GM12865 (cell line): ENCODE measurements at places on chromosomes 11 and 22.

- DNase-seq, result no peak
Measured at GRCh38 chr11:11810764-11811726, 30.7 kb upstream of the USP47 start.

- DNase-seq, result no peak
Measured at GRCh38 chr22:31086703-31087330, 5.7 kb downstream of the SMTN start.

GRCh38 chr11:114058026-114058706, 1.3 kb upstream of the ZBTB16 start:
- no peak for DNase-seq

DNA sequence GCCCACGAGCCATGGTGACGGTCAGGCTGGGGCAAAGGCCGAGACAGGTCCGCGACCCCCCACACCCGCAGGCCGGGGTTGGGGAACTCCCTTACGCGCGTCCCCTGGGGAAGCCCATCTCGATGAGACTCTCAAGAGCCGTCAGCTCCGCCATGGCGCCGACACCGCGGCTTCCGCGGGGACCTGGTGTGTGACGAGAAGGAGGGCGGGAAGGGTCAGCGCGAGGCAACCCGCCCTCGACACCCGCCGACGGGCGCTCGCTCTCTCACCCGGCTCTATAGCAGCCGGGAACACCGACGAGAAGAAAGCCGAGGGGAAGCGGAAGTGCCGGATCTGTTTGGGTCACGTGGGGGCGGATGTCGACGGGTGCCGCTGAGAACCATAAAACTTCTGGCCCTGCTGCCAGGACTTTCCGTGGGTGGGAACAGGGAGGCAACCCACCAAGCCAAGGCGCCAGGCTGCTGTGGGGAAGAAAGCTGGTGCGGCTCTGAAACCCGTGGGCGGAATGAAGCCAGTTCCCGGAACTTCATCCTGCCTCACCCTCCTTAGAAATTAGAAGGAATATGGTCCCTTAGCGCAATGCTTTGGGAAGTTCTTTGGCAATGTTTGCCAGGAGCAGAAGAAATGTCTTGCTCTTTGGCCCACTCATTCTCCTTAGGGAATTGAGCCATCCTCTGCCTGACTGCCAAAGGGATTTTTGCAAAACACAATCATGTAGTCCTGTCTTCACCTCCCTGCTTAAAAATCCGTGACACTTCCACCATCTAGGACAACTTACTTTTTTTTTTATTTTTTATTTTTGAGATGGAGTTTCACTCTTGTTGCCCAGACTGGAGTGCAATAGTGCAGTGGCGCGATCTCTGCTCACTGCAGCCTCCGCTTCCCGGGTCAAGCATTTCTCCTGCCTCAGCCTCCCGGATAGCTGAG, at the start of gene UBXN1:
TSS of gene UBXN1 (minus strand) at position 304 of the 927 bp plus-strand sequence. CDS start at position 154, 150 bp downstream.
- DNase-seq, result peak; percentile 89

DNA sequence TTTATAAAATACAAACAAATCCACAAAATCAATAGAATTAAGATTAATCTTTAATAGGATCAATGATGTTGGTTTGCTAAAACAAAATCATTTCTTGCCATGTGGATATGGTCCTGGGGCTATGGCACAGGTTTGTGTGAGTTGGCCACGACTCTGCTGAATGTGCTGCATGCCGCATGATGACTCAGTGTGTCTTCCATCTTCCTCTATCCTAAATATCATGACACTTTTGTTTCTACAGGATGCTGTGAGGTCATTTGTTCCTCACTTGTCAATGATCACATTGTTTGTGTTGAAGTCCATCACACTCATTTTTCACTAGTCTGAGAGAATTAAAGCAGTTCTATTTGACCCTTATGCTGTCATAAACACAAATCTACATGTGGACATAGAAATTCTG, 167.2 kb upstream of the ZBED5 start:
- DNase-seq, result no peak

GRCh38 chr22:41902932-41903421, 11.9 kb downstream of the SHISA8 start:
- no peak for DNase-seq

DNA sequence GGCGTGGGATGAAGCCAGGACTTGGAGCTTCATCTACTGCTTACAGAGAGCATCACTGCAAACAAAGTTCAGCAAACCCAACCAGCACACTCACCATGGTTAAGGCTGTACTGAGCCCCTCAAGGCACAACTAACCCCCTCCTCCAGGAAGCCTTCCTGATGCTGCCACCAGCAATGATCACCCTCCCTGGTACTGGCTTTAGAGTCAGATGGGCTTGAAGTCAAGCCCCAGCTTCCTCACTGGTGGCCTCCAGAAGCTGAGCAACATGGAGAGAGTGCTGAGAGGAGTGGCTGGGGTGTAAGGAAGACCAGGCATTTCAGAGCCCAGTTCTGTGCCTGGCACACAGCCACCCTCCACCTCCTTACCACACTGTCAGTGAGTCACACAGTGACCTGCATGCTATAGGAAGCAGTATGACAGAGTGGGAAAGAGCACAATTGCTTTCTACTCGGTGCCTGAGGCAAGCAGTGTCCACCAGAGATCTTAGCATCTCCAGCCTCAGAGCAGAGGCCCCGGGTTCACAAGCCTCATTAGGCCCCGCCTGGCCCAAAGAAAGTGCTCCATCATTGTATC, 24.7 kb upstream of the BAIAP2L2 start:
- no peak for DNase-seq

- peak; percentile 52 for DNase-seq
Measured at GRCh38 chr11:121291896-121292494, 576 bp upstream of the SC5D start.

- peak; percentile 65 for DNase-seq
Measured at GRCh38 chr11:12599408-12600143, 74.6 kb upstream of the TEAD1 start.

- peak; percentile 18 for DNase-seq
Measured at GRCh38 chr11:120869097-120869496, 154.8 kb upstream of the TBCEL start.

- no peak for DNase-seq
Measured at GRCh38 chr22:45124176-45124847, 39.4 kb upstream of the NUP50 start.

DNA sequence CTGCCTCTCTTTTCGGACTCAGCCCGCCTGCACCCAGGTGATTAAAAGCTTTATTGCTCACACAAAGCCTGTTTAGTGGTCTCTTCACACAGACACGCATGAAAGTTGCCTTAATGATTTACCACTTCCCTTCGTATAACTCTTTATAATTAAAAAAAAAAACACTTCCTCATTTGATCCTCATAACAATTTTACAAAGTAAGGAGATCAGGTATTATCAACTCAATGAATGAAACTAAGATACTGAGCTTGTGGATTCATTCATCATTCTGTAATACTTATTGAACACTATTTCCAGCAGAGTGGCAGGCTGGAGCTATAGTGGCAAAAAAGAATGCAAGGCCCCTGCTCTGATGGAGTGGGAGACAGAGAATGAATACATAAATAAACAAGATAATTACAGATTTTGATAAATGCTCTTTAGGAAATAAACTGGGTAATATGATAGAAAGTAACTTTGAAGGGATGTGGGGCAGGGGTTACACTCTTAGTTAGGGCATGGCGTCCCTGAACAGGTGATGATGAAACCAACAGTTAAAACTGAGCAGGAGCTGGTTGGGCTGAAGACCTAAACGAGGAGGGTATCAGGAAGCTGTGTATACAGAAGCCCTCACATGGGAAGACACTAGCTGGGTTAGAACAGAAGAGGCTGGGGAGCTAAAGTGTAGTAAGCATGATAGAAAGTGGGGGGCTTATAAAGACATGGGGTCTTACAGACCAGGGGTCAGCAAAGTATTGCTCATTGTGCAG, 5.4 kb upstream of the CRTAM start:
- DNase-seq, result no peak

- no peak for DNase-seq
Measured at GRCh38 chr11:55811067-55811466, at the start of gene OR5L1. TSS of gene OR5L1 (plus strand) at chr11:55811367. CDS start at chr11:55811467, 100 bp downstream.
